ENCODE measurements at places on chromosomes 12 and 14. TPM values are rescaled to one million over a fixed set of nuclear protein-coding genes. Genes with fewer than 3 reads are reported as not detected.

Gene CDKL1
- 15.1 TPM for total RNA-seq

Gene KIF21A
- total RNA-seq, result 3.2 TPM

Gene RTL1
- total RNA-seq, result not detected

Gene TEX52
- not detected for total RNA-seq

Gene EIF2S1
- total RNA-seq, result 302 TPM

Gene TFCP2
- 5.3 TPM for total RNA-seq

Gene HOXC12
- not detected for total RNA-seq

Gene NINJ2
- total RNA-seq, result 3.1 TPM

Gene DUSP6
- 113 TPM for total RNA-seq

Gene KRT8
- 3.7 TPM for total RNA-seq

Gene MMP17
- total RNA-seq, result 5.1 TPM

Gene GRIP1
- not detected for total RNA-seq

Data from bladder microvascular endothelial cell (primary cell).